Right renal pelvis (tissue), 4 donors: ENCODE measurements at places on chromosomes 2 and 18. TPM values are rescaled to one million over a fixed set of nuclear protein-coding genes. Genes with fewer than 3 reads are reported as not detected.
A peak's percentile ranks its signal among the peaks of the same experiment; 100 is the strongest.

The SLC14A1 gene
- 2.5 TPM for polyA plus RNA-seq

The TYMS gene
- polyA plus RNA-seq: 116 TPM

DNA sequence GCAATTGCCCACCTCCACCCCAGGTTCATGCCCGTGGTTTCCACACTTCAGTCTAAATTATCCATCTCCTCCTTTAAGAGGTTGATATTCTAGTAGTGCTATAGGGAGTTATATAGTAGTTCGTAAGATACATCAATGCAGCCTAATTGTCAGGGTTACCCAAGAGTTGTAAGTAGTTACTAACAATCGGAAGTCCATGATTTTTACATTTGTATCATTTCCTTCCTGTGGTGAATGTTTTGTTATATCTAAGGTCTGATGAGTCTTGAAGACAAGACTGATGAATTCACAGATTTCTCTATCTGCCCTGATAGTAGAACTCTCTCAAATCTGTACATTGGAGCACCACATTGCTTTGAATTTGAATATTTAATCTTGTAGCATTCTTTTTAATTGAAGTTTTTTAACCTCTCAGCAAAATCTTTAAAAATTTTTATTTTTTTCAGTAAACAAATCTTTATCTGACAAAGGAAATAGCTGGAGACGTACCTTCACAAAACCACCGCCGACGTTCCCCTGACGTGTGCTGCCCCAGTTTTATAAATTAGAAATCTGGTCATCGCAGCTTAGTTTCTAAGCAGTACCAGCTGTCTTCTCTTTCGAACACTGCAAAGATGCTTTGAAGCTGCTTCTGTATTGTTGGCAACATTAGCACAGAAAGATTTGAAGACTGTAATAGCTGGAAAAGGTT, 264.5 kb downstream of the SOCS6 start:
- DNase-seq: no peak

- no peak for DNase-seq
Observed at GRCh38 chr2:233972941-233973575, 55.9 kb downstream of the TRPM8 start.

- DNase-seq: no peak
Observed at GRCh38 chr2:185335879-185336278, 402.7 kb upstream of the FSIP2 start.

DNA sequence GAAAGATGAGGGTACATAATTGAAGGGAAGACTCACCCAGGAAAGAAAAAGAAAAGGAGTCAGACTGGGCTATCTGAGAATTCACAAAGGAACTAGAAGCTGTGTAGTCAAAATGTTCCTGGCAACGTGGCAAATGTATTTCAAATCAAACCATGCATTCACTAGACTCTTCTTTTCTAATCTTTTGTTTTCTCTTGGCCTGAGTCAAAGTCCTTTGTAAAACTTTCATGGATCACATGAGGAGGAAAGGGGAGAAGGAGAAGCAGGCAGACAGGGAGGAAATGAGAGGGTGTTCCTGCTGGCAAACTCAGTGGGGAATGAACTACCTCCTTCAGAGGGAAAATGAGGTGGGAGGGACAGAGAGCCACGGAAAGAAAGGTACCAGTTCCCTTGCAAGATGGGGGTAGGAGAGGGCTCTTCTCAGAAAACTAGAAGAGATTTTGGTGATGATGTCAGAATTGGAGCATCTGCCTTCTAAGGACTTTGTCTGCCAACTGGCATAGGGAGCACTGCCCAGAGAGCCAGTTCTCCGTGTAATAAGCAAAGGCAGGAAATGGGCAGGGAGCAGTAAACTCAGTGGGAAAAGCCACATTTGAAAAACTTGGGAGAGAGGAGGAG, 51.4 kb downstream of the SLC8A1 start:
- DNase-seq: no peak

DNA sequence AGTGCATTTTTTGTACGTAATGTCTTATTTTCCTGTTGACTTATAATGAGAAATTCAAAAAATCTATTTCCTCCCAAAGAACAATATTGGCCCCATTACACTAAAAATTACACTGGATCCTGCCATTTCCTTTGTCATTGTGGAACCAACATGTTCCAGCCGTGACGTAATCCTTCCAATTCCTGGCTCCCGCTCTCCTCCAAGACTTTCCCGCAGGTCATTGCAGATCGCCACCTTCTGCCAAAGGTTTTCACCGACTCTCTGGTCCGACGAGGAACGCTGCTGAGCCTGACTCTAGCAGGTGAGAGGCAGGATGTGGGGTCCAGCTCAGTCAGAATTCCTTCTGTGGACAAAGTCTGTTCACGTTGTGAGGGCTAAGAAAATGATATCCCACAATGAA, 38.0 kb downstream of the PTGR3 start:
- DNase-seq: no peak

DNA sequence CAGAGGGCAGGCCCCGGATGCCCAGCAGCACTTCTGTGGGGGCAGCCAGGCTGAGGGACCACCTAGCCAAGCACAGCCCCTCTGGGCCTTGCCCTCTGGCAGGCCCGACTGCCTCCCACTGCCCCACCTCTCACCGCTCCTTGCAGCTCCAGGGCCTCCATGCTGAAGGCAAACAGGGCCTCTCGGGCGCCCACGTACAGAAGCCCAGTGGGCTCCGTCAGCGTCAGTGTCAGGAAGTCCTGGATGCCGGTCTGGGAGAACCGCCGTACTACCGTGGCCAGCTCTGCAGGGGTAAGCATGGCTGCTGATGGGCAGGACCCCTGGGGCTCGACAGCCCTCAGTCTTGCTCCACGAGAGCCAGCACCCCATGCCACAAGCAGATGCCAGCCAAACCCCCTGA, 3.7 kb downstream of the SEMA4C start:
- DNase-seq: no peak

- no peak for DNase-seq
Observed at GRCh38 chr2:233119806-233120205, 59.7 kb downstream of the INPP5D start.

GRCh38 chr2:127065299-127065939, 41.5 kb downstream of the BIN1 start:
- no peak for DNase-seq

DNA sequence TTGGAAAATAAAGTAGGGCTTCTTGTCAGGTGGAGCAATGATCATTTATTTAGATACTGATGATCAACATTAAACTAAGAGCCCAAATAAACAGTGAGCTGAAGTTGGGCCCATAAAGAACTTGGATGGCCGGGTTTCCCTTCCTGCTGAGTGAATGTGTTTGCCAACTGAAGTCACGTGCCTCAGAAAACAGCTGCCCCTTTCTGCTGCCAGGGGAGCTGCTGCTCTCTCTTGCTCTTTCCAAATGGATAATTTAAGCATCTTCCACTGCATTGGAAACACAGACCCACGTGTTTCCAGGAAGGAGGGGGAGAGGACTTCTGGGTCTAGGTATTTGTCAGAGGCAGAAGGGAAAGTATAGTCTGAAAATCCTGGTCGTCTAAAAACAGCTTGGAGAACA, 22.9 kb upstream of the NCKAP5 start:
- no peak for DNase-seq

DNA sequence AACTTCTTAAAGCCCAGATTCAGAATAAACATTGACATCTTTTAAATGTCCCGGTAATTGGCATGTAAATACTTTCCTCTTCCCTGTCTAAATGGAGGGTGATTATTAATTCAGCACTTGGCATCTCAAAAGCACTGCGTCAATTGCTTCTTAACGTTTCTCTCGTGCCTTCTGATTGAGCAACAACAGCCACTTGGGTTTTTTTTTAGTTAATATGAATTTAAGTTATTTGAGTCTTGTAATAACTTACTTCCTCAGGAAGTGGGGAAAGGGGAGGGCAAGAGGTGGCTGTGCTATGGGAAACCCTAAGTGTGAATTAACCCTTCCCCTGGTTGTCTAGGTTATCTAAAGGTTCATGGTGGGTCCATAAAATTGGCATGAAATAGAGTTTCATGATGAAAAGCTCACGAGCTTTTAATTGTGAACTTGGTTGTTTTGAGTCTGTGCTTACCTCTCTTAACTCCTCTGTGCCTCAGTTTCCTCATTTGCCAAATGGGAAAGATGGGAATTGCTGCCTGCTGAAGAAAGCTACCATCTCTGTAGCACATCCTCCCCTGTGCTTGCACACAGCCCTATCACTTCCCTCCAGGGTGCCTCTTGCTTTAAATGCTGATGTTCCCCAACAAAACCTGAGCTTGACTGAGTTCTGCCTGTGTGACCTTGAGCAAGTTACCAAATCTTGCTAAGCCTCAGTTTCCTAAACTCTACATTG, 126.3 kb upstream of the BCL2L11 start:
- DNase-seq: no peak

GRCh38 chr2:100548771-100549170, 14.0 kb upstream of the PDCL3 start:
- DNase-seq: no peak

DNA sequence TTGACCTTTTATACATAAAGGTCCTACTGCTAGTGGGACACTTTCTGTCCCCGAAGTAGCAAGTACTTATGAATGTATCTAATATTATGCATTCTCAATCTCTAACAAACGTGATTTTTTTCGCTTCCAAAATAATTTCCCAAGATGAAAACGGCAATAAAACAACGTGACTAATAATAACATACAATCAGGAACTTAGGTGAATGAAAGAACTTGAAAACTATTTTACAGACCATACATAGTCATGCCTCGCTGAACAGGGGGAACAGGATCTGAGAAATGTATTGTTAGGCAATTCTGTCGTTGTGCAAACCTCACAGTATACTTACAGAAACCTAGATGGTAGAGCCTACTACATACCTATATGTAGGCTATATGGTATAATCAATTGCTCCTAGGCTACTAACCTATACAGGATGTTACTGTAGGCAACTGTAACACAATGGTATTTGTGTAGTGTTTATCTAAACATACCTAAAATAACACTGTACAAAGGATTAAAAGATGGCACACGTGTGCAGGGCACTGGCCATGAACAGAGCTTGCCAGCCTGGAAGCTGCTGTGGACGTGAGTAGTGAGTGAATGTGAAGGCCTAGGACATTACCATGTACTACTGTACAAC, 2.5 kb downstream of the RTN4 start:
- DNase-seq: peak; percentile 31
